OCI-M1 (cell line): ENCODE measurements at places on chromosomes 2 and 18.

DNA sequence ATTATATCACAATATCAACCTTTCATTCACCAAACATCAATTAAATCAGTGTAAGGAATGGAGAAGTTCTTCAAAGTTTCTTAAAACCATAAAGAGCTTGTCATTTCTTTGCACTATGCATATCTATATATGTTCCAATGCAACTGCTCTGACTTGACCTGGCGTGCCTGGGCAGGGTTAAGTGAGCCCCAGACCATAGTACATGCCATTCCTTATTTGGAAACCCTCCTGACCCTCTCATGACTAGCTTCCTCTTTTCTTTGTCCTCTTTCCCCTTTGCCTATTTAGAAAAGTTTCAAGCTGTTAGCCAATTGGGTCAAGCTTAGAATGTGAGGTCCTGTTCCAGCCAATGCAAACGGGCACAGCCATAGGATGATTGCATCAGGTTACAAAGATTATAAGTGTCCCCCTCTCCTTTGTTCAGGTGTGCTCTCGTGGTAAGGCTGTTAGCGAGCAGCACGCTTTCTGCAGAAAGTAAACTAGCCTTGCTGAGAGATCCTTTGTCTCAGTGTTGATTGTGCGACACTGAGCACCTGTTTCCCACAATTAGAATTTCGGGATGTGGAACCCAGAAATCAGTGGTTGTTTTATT lies 78.2 kb upstream of the UXS1 start:
- peak; percentile 71 for DNase-seq

GRCh38 chr2:44360749-44361329 lies 455 bp downstream of the PREPL start:
- no peak for DNase-seq

DNA sequence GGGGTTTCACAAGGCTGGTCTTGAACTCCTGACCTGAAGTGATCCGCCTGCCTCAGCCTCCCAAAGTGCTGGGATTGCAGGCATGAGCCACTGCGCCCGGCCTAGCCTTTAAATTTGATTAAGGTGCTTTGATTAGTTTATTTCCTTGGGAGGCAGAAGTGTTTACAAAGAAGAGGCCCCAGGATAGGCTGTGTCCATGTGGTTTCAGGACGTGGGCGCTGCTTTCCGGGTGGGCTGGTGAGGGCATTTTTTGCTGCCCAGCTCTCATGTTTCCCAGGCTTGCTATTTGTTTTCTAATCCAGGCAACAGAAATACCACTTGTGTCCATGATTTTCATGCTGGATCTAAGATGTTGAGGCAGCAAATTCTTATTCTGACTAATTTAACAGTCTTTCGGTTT lies 124.2 kb downstream of the SH3RF3 start:
- no peak for DNase-seq

GRCh38 chr2:112848833-112849232 lies 12.3 kb upstream of the IL1B start:
- DNase-seq, result no peak

DNA sequence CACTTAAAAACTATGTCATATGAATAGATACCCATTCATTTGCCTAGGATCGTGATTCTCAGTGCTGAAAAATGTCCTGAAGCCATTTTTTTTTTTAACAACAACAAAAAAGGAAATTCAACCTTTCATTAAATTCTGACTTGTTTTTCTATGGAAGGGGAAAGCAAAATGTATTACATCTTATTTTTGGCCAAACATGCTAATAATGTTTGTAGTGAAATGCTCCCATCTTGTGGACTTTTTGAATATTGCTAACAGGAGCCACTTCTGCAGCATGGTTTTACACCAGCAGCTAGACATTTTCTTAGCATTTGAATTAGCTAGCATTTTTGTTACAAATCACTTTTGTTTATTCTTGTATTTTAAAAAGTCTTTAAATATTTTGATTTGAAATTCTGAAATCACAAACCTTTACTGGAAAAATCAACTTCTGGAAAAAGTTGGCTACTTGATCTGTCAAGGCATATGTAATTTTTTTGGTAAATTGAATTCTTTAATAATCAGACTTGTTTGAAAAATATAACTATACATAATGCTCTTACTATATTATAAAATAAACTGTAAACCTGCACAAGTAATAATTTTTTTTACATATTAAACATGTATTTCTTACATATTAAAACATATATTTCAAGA lies 75.8 kb downstream of the KIDINS220 start:
- DNase-seq, result peak; percentile 67

- DNase-seq, result no peak
Observed at GRCh38 chr2:219446101-219446504, 11.5 kb downstream of the SPEG start.
